ENCODE measurements at places on chromosomes 12 and 14. TPM values are rescaled to one million over a fixed set of nuclear protein-coding genes. Genes with fewer than 3 reads are reported as not detected.

DNA sequence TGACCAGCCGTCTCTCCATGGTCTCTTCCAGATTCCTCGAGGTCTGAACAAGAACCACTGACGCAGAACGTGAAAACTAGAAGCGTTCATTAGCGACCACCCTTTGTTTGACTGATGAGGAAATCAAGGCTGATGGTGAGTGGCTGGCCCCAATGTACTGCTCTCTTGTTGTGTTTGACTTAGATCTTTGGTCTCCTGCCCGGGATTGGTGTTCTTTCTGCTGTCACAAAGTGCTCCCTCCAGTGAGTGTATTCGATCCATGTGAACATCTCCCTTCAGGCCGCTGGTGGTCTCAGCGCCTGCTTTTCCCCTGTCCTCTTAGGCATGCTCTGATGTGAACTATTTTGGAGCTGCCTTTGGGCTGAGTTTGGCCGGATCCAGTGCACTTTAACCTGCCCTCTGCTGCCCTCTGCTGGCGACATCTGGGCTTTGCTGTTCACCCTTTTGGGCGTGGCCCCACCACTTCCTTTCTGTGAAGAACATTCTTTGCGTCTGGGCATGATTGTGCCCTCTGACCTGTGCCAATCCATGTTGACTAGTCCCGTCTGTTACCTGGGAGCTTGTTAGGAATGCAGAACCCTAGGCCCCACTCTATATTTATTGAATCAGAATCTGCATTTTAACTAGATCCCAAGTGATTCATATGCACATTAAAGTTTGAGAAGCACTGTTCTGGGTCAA, 279.1 kb downstream of the TTC6 start:
- peak; percentile 85 for DNase-seq

DNA sequence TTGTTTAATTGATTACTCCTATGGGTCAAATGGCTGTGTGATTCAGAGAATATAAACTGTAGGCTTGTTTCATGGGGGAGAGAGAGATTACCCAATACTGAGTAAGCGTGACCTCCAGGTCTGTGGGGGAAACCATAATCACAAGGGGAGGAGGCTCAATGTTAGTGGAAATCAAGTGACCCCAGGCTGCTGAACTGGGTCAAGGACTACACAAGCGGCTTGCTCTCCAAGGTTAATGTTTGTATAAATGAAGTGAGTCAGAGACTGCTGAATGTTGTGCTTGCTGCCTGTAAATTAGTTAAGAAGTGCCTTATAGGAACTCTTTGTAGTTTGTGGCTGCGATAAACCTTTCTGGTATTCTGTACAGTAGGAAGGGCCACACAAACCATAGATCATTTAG, 479.7 kb downstream of the AACS start:
- peak; percentile 8 for DNase-seq

DNA sequence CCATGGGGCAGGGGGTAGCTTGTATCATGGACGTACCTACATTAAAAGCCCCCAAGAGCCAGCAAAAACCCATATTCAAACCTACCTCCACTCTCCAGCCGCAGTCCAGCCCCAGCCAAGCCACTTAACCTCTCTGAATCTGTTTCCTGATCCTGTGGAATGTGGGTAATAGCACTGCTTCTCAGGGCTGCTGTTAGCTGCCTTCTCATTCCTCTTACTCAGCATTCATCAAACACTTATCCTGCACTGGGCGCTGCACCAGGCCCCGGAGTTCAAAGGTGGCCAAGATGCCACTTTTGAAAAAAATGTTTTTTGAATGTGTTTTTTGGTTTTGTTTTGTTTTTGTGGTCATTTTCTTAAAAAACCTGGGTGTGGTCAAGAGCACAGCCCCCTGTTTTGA, 237.4 kb downstream of the CHST11 start:
- DNase-seq: peak; percentile 34

Gene ESRRB
- 0.27 TPM for total RNA-seq

- no peak for DNase-seq
Measured at GRCh38 chr14:36700651-36701050, 39.0 kb downstream of the PAX9 start.

GRCh38 chr12:27766587-27766986, 13.4 kb upstream of the KLHL42 start:
- no peak for DNase-seq

- no peak for DNase-seq
Measured at GRCh38 chr12:30952015-30952414, 25.5 kb downstream of the TSPAN11 start.

GRCh38 chr12:120225852-120226640, 25.1 kb upstream of the RPLP0 start:
- no peak for DNase-seq

Gene DCN
- not detected for total RNA-seq

Gene FGF23
- not detected for total RNA-seq

GRCh38 chr14:74391479-74391878, 34.5 kb downstream of the SYNDIG1L start:
- no peak for DNase-seq

GRCh38 chr12:6560501-6561205, 4.8 kb upstream of the IFFO1 start:
- DNase-seq: no peak

- DNase-seq: no peak
Measured at GRCh38 chr12:23555825-23556207, 393.7 kb downstream of the SOX5 start.

GRCh38 chr12:112307317-112308011, 74.8 kb downstream of the HECTD4 start:
- DNase-seq: no peak

GRCh38 chr12:4518106-4518728, 20.5 kb upstream of the RAD51AP1 start:
- peak; percentile 80 for DNase-seq

Gene PTCSC3
- total RNA-seq: not detected

DNA sequence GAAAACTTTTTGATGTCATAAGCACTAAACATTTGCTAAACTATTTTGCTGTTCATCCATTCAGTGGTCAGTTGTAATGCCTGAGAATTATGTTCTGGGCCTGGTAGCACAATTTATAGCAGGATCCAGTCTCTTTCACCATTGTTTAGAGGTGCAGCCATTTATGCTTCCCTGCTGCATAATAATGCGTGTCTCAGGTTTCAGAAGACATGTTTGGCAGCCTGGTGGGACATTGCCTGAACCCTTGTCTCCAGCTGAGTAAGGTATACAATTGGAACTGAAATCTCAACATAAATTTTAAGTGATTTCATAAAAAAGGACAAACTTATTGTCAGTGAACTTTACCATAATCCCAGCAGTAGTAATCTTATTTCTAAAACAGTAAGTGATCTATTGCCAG, 94.8 kb downstream of the POLR3B start:
- DNase-seq: no peak

DNA sequence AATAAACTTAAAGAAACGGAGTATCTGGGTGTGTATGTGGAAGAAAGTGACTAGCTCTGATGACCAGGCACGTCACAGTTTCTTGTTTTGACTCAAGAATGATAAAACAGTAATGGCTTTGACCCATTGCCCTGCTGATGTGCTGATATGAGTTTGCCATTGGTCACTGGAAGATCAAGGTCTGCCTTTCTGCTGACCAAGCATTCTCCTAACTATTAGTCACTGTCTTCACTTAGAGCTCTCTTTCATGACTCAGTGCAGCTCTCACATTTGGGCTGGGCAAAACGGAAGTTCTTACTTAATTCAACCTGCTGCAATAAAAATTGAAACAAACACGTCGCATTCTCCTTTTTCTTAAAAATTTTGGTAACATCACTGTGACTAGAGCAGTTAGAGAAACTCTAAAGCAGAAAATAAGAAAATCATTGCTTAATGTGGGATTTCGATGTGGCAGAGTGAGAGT, 366.7 kb downstream of the BTG1 start:
- DNase-seq: peak; percentile 76

DNA sequence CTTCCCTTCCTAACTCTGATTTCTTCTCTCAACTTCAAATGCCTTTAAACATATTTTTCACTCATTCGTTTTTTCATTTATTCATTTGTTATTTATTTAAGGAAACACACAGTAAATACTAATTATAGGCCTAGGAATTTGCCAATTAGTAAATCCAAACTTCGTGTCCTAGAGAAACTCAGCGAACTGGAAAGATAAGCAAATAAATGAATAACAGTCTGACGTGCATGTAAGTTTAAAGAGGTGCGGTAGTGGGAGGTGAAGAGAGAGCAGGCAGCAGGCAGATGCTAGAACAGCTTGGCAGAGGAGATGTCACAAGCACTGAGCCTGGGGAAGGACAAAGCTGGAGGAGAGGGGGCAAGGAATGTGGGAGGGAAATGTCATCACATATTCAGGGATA, 228.2 kb downstream of the DPY19L2 start:
- no peak for DNase-seq
